Stomach (tissue), 19 donors: ENCODE measurements at places on chromosomes 2 and 18. TPM values are rescaled to one million over a fixed set of nuclear protein-coding genes. Genes with fewer than 3 reads are reported as not detected.

Gene LINC00305
- total RNA-seq, result not detected

Gene CNTNAP5
- not detected for total RNA-seq

Gene PRKAG3
- not detected for total RNA-seq

DNA sequence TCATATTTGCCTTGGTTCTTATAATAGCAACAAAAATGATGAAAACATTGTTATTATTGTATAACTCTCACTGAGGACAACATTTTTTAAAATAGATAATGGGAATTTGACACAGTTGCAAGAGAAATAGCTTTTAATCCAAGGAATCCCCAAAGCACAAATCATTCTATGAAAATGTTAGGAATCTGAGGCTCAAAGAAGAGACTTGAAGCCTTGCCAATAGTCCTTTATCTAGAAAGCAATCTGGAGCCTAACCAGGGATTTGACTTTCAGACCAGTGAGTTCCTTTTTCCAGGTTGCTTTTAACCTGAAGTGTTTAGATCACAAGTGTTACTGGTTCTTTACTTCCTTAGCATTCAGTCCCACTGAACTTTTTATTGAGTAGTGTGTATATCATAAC lies 574.5 kb upstream of the ZEB2 start:
- H3K4me1 ChIP-seq, result no peaks in the 10 kb centered on the region
- H3K36me3 ChIP-seq, result no peaks in the 10 kb centered on the region
- DNase-seq, result no peak

DNA sequence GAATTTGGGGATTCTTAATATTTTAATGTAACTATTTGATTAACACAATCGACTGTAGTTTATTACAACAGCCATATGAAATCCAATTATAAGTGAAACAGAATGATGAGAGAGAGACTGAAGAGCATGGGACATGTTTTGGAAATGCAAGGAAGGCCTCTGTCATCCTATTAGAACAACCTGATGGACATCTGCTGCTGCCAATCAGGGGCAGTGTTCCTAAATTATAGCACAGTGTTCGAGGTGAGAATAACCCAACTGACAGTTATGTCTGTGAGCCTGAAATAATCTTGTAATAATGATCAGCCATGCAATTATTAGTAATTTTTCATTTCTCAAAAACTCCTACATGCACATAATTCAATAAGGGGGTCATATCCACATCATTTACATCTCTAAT lies 73.6 kb downstream of the CCDC141 start:
- H3K27me3 ChIP-seq, result no peaks in the 10 kb centered on the region
- no peak overlapping the region for H3K27ac ChIP-seq
- H3K36me3 ChIP-seq, result no peaks in the 10 kb centered on the region
- H3K4me1 ChIP-seq, result no peaks in the 10 kb centered on the region
- DNase-seq, result no peak
- no peak overlapping the region for H3K4me3 ChIP-seq

DNA sequence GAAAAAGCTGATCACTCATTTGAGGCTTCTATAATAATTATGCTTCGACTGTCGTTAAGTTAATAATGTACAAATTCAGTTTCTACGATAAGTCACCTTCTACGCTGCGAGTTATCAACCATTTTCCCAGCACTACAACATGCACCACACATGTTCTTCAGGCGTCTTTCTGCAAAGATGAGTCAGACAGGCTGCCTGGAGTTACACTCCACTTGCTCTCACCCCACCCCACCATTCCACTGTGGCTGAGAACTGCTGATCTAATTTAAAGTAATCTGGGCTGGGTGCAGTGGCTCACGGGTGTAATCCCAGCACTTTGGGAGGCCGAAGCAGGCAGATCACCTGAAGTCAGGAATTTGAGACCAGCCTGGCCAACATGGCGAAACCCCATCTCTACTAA lies 218.6 kb downstream of the DYM start:
- no peaks in the 10 kb centered on the region for H3K4me1 ChIP-seq
- no peak overlapping the region for H3K27ac ChIP-seq
- H3K27me3 ChIP-seq, result no peaks in the 10 kb centered on the region
- no peak overlapping the region for H3K4me3 ChIP-seq
- peaks cover 22% of the 10 kb centered on the region for H3K36me3 ChIP-seq
